ENCODE measurements at places on chromosomes 13 and 19. TPM values are rescaled to one million over a fixed set of nuclear protein-coding genes. Genes with fewer than 3 reads are reported as not detected.
A peak's percentile ranks its signal among the peaks of the same experiment; 100 is the strongest.

DNA sequence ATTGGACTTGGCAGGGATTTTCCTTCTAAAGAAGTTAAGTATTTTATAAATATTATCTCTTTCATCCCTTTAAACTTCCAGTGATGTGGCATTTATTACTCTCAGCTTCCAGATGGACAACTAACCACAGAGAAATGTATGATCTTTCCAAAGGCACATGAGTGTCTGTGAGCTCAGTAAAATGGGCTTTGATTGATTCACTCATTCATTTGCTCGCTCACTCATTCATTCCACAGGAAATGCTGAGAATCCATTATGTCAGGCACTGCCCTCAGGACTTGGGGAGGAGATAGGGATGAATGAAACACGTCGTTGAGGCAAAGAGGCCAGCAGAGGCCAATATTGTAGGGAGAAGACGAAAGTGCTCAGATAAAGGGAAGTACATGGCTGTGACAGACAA lies 359.3 kb downstream of the EFNB2 start:
- no peaks in the 10 kb centered on the region for H3K27me3 ChIP-seq
- no peaks in the 10 kb centered on the region for H3K36me3 ChIP-seq
- no peak for DNase-seq
- no peak overlapping the region for H3K4me3 ChIP-seq

GRCh38 chr19:57537953-57538547 lies 10.9 kb downstream of the ZNF549 start:
- no peaks in the 10 kb centered on the region for H3K4me1 ChIP-seq
- H3K4me3 ChIP-seq = no peak overlapping the region
- no peak for DNase-seq
- H3K27ac ChIP-seq = no peak overlapping the region
- H3K36me3 ChIP-seq = peaks cover 33% of the 10 kb centered on the region

DNA sequence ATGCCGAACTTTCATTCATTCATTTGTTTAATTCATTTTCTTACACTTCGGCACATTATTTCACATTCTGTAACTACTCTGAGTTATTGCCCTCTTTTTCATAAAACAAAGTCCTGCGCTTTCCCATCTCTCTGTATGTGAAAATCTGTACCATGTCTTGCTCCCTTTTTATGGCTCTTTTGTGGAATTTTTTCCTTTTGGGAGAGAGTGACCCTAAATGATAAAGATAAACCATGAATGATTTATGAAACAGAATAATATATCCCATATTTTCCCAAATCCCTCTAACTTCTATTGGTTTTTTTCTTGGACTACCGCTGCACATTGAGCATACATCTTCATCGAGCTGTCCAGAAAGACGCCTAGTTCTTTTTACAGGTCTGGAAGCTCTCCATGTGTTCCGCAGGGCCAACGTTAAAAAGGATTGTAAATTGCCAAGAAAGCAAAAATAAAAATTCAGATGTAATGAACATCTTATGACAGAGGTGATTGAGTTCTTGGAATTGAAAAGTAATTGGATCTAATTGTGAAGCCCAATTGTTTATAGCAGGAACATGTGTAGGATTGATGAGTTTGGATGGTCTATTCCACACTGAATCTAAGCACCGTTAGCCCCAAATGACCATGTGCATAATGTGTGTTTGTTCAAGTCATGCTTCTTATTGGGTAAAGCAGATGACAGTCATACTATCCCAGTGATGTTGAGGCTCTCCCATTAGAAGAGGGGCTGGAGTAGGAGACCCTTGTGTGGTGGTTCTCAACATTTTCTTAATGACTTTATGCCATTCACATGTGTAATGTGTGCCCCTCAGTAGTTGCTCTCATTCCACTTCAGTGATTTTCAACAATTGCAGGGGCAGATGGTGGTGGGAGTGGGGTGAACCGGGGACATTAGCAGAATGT lies 378.9 kb downstream of the DLEU7 start:
- no peak overlapping the region for H3K27ac ChIP-seq
- H3K4me3 ChIP-seq = no peak overlapping the region
- DNase-seq = no peak
- no peaks in the 10 kb centered on the region for H3K36me3 ChIP-seq
- H3K27me3 ChIP-seq = no peaks in the 10 kb centered on the region

DNA sequence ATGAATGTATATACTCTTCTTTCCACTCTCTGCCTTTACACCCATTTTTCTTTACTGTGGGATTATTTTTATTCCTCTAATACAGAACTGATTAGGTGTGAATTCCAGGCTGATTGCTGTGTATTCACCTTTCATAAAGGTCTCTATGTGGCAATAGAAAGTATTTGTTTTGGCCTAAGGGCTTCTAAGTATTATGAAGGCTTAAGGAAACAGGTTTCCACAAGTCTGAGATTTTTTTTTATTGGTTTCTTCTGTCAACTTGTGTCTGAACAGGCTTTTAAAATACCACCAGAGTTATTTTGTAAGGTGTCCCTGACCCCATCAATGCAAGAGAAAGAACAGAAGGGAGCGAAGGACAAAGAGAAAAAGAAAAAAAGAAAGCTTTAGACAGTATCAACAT lies 1102.0 kb upstream of the SPRY2 start:
- H3K27me3 ChIP-seq = no peaks in the 10 kb centered on the region
- H3K36me3 ChIP-seq = no peaks in the 10 kb centered on the region
- no peak overlapping the region for H3K4me3 ChIP-seq
- H3K4me1 ChIP-seq = peaks cover 6% of the 10 kb centered on the region

- peak overlapping the region; percentile 44 for H3K27ac ChIP-seq
- peaks cover 37% of the 10 kb centered on the region for H3K4me1 ChIP-seq
- DNase-seq = peak; percentile 54
- no peaks in the 10 kb centered on the region for H3K27me3 ChIP-seq
- H3K36me3 ChIP-seq = no peaks in the 10 kb centered on the region
Measured at GRCh38 chr19:48633148-48634035, 3.8 kb downstream of the DBP start.

DNA sequence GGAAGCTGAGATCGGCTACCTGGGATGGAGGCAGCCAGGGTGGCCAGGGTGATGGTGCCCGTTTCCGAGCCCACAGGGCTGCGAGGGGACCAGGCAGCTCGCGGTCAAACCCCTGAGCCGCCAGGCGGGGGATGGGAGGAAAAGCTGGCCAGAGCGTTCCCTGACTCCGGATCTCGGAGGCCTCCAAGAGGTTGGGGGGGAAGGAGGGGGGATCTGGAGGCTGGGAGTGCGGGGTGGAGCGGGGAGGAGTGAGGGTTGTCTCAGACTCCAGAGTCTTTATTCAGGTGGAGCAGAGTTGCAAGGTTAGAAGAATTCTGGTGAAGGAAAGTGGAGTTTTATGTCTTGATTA lies 1.1 kb downstream of the CACNG7 start:
- no peaks in the 10 kb centered on the region for H3K4me1 ChIP-seq
- no peak overlapping the region for H3K27ac ChIP-seq
- DNase-seq = peak; percentile 17

- no peak for DNase-seq
- no peaks in the 10 kb centered on the region for H3K27me3 ChIP-seq
- no peak overlapping the region for H3K4me3 ChIP-seq
- H3K27ac ChIP-seq = peak overlapping the region; percentile 68
Measured at GRCh38 chr19:20276011-20276731, 109.2 kb downstream of the ZNF486 start.

- H3K27ac ChIP-seq = peak overlapping the region; percentile 91
- no peak overlapping the region for H3K4me3 ChIP-seq
- peaks cover 16% of the 10 kb centered on the region for H3K4me1 ChIP-seq
Measured at GRCh38 chr13:21616880-21617279, 12.9 kb upstream of the MICU2 start.

The ZNF541 gene
- 0.43 TPM for total RNA-seq

All from hepatocyte (in vitro differentiated cells).